ENCODE measurements at places on chromosomes 6 and 20. TPM values are rescaled to one million over a fixed set of nuclear protein-coding genes. Genes with fewer than 3 reads are reported as not detected.

- DNase-seq = no peak
Measured at GRCh38 chr6:45619211-45619760, 241.6 kb upstream of the SUPT3H start.

DNA sequence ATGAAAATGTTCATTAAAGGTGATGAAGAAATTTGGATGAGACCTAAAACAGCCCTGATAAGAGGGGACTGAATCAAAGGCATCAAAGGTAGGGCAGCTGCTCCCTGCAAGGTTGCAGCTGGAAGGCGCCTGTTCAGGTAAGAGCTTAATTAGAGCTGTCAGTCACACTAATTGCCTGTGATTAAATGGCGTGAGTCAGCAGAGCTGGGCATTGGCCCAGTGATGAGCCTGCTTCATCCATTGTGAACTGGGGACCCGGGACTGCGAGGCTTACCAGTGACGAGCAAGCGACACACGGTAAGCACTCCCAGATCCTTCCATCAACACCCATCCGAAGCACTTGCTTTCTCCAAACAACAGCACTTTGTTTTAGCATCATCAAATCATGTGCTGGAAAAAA is 621.5 kb upstream of the CDH4 start:
- DNase-seq = no peak

DNA sequence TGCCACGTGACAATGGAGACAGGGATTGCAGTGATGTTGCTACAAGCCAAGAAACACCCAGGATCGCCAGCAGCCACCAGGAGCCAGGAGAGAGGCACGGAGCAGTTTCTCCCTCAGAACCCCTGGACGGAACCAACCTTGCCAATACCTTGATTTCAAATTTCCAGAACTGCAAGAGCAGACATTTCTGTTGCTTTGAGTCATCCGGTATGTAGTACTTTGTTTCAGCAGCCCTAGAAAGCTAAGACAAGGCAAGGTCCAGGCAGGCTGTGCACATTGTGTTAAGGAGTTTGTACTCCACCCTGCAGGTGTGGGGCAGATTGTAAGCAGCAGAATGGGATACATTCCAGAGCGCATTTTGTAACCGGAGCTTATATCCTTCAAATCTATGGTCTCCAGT is 48.3 kb downstream of the TRERF1 start:
- DNase-seq = no peak

GRCh38 chr6:492816-493414 is 101.4 kb downstream of the IRF4 start:
- no peak for DNase-seq

DNA sequence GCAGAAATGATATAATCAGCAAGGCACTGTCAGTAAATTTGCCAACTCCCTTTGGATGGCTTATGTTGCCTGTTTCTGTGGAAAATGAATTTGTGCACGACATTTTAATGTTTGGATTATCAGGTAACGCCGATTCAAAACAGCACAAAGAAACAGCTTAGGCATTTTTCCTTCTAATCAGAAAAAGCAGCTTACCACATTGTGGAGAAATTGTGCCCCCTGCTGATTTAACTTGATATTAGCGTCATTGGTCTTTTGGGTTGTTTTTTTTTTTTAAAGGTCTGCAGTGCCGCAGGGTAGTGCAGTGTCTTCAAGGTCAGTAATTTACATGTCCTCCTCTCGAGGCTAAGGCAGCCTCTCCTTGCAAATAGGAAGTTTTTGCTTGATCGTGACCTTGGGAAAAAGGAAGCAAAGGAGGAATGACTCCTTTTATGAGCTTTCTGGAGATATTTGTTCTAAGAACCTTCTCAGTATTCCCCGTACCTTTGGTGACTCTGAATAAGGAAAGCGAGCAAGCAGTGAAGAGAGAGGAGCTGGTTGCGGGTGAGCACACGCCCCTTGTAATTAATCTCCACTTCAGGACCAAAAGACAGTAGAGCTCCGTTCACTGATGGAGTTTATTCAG is 79.1 kb downstream of the ELOVL4 start:
- DNase-seq = peak; percentile 43

DNA sequence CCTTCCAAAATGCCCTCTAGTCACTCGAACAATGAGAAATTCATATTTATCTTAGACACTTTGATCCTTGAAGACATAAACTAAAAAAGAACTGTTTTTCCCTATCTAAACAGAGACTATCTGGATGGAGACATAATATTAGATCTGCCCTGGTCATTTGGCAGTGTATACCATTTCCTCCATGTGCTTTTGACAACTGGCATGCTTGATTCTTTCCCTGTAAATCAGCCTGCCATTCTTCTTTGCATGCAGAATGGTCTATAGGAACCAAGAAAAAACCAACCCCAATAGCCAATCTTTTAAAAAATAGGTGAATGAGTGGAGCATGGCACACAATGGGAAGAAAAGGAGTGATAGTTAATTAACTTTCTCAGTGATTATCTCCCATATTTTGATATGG is 93.8 kb downstream of the OPN5 start:
- DNase-seq = no peak

- no peak for DNase-seq
Measured at GRCh38 chr6:158063736-158064135, 82.1 kb downstream of the SYNJ2 start.

- no peak for DNase-seq
Measured at GRCh38 chr6:104788400-104788799, 71.3 kb downstream of the HACE1 start.

DNA sequence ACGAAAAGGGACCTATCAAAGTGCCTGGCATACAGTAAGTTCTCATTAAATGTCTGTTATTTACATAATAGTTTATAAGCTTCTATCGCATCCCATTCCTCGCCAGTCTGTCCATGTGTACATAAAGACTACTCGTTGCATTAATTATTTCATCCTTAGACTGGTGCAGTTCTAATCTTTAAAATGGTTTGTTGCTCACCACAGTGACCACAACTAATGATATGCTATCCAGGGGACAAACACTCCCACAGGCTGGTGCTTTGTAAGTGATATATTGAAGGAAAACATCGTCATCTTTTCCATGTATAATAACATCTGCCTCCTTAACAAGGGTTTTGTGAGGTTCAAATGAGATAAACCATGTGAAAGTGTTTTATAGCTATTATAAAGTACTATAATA is 39.0 kb upstream of the HBS1L start:
- DNase-seq = no peak

GRCh38 chr20:23039136-23039875 is 4.2 kb downstream of the SSTR4 start:
- DNase-seq = peak; percentile 42

DNA sequence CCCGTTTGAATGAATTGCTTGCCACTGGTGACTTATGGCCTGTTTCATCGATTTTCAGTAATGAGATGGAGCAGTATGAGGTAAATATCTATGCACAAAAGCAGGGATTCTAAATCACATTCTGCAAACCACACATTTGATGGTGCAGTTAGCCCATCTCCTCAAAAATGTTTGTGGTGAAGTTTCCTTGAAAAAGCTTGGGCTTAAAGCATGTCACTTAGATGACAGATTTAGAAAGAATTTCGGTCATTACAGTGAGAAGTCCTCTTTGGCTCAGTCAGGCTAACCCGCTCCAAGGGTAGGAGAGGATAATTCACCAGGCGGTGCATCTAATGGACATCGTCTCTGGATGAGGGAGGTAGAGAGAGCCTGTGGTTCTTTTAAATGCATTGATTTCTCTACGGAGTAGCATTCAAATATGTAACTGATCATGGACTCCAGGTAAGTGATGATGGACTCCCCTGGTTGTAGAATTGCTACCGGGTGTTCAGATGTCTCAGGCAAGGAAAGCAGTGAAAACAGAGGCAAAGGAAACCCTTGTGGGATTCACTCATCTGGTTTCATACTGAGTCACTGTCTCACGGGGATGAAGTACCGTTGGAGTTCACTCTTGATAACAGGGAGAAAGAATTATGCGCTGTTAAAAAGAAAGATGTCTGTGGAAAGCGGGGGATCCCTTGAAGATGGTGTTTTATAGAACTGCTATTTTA is 65.3 kb downstream of the AIG1 start:
- no peak for DNase-seq

- DNase-seq = no peak
Measured at GRCh38 chr6:137876547-137876946, 9.5 kb downstream of the TNFAIP3 start.

DNA sequence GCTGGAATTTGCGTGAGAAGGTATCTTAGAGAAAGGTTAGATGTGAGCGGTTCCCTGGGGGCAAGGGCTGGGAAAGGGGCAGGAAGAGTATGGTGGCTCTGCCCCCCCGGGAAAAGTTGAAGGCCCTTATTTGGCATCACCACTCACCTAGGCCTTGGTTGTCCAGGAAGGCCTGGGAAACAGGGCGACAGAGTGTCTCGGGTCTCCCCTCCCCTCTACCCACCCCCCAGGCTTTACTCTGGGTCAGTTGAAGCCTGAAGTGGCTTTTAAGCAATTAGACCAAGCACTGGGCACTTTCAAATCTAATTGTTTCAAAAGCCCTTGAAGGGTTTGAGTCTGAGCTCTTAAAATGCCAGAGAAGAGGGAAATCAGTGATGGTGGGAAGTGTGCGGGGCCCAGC is 30.2 kb upstream of the FOXP4 start:
- no peak for DNase-seq

GRCh38 chr6:166153966-166154365 is 13.7 kb downstream of the TBXT start:
- DNase-seq = no peak

- DNase-seq = no peak
Measured at GRCh38 chr6:148311966-148312669, 30.5 kb upstream of the SASH1 start.

DNA sequence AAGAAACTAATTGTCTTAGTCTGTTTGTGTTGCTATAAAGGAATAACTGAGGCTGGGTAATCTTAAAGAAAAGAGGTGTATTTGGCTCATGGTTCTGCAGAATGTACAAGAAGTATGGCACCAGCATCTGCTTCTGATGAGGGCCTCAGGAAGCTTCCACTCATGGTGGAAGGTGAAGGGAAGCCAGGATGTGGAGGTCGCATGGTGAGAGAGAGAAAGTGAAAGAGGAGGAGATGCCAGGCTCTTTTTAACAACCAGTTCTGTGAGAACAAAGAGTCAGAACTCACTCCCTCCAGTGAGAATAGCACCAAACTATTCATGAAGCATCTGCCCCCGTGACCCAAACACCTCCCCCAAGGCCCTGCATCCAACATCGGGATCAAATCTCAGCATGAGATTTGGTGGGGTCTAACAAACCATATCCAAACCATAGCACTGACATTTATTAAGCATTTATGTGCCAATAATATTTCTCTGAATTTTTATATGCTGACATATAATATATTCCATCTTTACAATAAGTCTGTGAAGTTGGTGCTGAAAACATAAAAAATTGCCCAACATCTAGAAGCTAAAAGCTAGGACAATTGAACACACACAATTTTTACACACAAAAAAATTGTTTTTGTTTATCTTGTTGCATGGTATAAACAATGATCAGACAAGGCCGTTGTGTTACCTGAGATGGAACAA is 29.2 kb upstream of the BTN3A2 start:
- no peak for DNase-seq

DNA sequence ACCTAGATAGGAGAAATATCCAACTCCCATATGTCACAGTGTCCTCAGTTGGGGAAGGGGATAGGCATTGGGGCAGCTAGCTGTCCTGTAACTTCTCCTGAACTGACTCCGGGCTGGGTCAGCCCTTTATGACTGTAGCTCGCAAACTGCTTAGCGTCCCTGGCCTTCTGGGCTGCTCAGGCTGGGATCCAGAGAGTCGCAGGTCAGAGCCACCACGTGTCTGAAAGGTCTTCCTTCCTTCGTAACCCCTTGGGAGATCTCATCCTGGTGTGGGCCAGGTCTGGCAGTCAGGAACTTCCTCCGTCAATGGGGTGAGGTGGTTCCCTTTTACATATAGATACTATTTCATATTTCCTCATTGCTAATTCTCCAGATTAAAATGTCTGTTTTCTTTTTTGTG is 28.8 kb upstream of the HINT3 start:
- no peak for DNase-seq

DNA sequence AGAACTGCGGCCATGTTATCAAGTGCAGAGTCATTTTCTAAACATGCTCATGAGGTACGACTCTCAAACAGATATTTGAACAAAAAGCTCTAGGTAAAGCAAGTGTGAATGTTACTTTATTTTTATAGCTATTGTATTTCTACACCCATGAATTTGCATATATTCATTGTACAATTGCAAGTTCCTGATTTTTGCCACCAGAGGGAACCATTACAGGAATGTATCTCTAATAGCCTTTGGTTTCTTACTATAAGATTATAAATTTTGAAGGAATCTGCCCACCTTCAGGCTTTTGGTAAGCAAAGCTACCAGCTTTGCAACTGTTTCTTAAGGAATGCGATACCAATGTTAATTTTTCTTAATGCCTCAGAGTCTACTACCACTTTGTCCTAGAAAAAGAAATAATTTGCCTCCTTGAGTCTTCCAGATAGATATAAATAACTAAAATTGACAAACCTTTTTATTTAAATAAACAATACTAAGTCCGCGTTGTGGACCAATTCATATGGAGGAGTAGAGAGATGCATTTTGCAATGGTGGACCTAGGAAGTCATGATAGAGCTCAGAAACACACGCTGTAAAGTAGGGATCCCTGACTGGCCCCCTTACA is 125.4 kb upstream of the SAMD5 start:
- DNase-seq = no peak

DNA sequence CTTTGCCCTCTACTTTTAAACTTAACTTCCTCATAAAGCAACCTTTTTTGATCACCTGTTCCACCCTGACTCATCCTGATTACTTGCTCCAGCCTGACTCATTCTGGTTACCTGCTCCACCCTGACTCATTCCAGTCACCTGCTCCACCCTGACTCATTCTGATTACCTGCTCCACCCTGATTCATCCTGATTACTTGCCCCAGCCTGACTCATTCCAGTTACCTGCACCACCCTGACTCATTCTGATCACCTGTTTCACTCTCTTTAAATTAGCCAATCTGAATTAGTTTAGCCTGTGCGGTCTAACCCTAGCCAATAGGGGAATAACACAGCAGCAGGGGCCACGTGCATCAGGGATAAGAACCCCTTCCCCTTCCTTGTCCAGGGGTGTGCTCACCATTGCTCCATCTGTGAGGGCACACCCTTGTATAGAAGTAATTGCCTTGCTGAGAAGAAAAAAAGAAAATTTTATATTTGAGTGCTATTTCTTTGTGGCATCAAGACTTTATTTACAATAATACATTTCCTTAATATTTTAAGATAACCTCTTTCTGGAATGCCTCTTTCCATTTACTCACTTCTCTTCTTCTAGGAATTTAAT is 17.9 kb downstream of the HLA-G start:
- DNase-seq = no peak

DNA sequence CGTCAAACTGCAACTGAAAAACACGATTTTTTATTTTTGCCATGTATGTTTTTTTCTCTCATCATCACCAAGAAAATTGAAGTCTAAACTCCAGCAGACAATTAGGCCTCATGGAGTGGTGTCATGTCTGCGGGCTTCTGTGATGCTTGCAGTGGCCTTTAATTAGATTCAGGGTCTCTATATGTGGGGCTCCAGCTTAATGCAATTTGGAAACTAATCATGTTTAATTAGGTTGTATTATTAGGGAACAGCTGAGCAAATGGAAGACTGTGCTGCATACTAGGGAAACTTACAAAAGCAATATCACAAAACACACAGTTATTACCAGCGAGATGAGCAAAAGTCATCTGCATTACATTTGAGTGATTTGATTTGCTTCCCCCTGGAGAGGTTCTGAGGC is 132.9 kb upstream of the PMEPA1 start:
- DNase-seq = no peak

Gene SNAP91
- total RNA-seq = 81.5 TPM

Gene TAAR6
- not detected for total RNA-seq

Gene PNISR
- total RNA-seq = 223 TPM

Gene SLC35D3
- 0.36 TPM for total RNA-seq

Gene ZBTB46
- total RNA-seq = 20.3 TPM

Gene BCL2L1
- total RNA-seq = 30.4 TPM

Gene SPTLC3
- total RNA-seq = 2.4 TPM

Gene PI3
- not detected for total RNA-seq

Gene CRIP3
- total RNA-seq = 5.8 TPM

Gene BIRC7
- total RNA-seq = not detected

Gene LTA
- not detected for total RNA-seq
